Naive thymus-derived CD8-positive, alpha-beta T cell (primary cell): ENCODE measurements at places on chromosomes 3 and 15. TPM values are rescaled to one million over a fixed set of nuclear protein-coding genes. Genes with fewer than 3 reads are reported as not detected.

GRCh38 chr15:89121414-89121813 lies 33.2 kb downstream of the ABHD2 start:
- no peak overlapping the region for H3K4me3 ChIP-seq
- no peaks in the 10 kb centered on the region for H3K27me3 ChIP-seq
- no peak for DNase-seq
- no peaks in the 10 kb centered on the region for H3K4me1 ChIP-seq
- peaks cover 3% of the 10 kb centered on the region for H3K36me3 ChIP-seq

DNA sequence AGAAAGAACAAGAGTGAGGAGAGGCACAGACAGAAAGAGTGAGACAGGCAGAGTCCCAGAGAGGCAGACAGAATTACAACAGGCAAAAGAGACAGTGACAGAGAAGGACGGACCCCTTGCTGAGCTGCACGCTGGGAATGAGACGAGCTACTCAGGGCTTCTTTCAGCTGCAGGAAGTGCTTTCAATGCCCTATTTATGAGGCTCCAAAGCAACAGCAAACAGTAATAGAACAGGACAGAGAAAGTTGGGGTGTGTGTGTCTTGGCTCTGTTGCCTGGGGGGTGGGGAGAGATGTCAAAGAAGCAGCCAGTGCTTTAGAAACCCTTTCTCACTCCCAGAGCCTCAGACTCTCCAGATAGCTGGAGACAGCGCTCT lies 502 bp upstream of the TIMP4 start:
- no peak for DNase-seq
- H3K4me1 ChIP-seq, result peaks cover 6% of the 10 kb centered on the region
- peaks cover 13% of the 10 kb centered on the region for H3K27me3 ChIP-seq
- H3K4me3 ChIP-seq, result peak overlapping the region; percentile 54

The IGSF10 gene
- polyA plus RNA-seq, result not detected

GRCh38 chr15:95171564-95171963 lies 940.2 kb downstream of the MCTP2 start:
- H3K4me3 ChIP-seq, result no peak overlapping the region
- H3K4me1 ChIP-seq, result no peaks in the 10 kb centered on the region
- H3K27me3 ChIP-seq, result peaks cover 15% of the 10 kb centered on the region
- H3K36me3 ChIP-seq, result no peaks in the 10 kb centered on the region
- DNase-seq, result no peak

The ANKRD63 gene
- polyA plus RNA-seq, result 0.20 TPM

The CACNA1D gene
- polyA plus RNA-seq, result not detected

The KLF15 gene
- polyA plus RNA-seq, result not detected

- H3K4me1 ChIP-seq, result no peaks in the 10 kb centered on the region
- no peak for DNase-seq
- no peak overlapping the region for H3K27ac ChIP-seq
- H3K36me3 ChIP-seq, result no peaks in the 10 kb centered on the region
- H3K27me3 ChIP-seq, result peaks cover 4% of the 10 kb centered on the region
Observed at GRCh38 chr15:57458356-57458781, 82.1 kb downstream of the CGNL1 start.
